Head of caudate nucleus (tissue), 42 donors: ENCODE measurements at places on chromosomes 12 and 14.

GRCh38 chr14:79279645-79280597, 931.4 kb downstream of the DIO2 start:
- DNase-seq = peak; percentile 64

- DNase-seq = no peak
These were observed 67.0 kb downstream of the SYT1 start for GRCh38 chr12:78931466-78931990.

GRCh38 chr12:54701940-54702592, 53.9 kb upstream of the DCD start:
- DNase-seq = no peak

GRCh38 chr12:130709151-130709970, 6.7 kb downstream of the RIMBP2 start:
- no peak for DNase-seq

- no peak for DNase-seq
These were observed 6.1 kb upstream of the FOXG1 start for GRCh38 chr14:28760431-28760996.

- DNase-seq = no peak
These were observed 357.1 kb upstream of the MGAT4C start for GRCh38 chr12:86613311-86613710.
